Calu3 (cell line): ENCODE measurements at places on chromosomes 12 and 14.
A peak's percentile ranks its signal among the peaks of the same experiment; 100 is the strongest.

DNA sequence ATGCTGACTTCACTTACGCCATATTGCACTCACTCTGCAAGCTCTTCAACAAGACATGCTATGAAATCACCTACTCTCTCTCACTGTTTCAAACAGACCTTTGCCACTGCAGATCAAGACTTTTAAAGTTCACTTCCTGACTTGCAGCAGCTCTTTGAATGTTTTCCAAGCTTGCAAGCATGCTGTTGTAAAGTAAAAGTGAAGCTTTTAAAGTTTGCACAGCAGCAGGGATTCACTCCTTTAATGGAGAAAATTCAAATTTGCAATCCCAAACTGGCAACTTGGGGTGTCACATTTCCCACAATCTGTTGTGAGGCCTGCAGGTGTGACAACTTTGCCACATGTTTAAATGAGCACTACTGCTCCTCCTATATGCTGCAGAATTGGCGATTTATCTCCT is 270.9 kb downstream of the ALX1 start:
- no peak for DNase-seq

- DNase-seq = no peak
These were observed 50.3 kb upstream of the TRIM9 start for GRCh38 chr14:51145246-51145645.

DNA sequence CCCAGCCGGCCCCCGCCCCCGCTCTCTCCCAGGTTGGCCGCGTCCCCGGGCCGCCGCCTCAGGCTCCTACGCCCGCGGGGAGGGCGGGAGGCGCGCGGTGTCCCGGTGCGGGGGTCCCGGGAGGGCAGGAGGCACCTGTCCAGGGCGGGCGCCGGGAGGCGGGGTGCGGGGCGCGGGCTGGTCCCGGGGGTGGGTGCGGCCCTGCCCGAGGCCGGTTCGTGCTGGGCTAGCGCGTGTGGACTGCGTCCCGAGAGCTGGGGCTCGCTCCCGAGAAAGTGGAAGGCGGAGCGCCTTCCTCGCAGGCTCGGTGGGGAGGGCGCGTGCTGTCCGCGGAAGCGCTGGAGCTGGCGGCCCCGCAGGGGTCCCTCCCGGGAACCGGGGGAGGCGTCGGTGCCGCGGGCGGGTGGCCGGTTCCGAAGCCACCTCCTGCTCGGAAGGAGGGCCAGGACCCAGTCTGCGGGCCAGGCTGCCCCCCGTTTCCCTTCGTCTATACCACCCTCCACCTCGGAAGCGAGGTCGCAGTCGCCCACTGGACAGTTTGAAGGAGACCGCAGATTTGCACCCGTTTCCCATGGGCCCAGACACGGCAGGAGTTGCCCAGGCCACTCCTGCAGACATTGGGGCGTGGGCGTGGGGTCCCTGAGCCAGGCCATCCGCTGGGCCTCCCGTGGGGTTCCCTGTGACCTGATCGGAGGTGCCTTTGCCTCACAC is 636 bp downstream of the ZFYVE21 start:
- peak; percentile 25 for DNase-seq

DNA sequence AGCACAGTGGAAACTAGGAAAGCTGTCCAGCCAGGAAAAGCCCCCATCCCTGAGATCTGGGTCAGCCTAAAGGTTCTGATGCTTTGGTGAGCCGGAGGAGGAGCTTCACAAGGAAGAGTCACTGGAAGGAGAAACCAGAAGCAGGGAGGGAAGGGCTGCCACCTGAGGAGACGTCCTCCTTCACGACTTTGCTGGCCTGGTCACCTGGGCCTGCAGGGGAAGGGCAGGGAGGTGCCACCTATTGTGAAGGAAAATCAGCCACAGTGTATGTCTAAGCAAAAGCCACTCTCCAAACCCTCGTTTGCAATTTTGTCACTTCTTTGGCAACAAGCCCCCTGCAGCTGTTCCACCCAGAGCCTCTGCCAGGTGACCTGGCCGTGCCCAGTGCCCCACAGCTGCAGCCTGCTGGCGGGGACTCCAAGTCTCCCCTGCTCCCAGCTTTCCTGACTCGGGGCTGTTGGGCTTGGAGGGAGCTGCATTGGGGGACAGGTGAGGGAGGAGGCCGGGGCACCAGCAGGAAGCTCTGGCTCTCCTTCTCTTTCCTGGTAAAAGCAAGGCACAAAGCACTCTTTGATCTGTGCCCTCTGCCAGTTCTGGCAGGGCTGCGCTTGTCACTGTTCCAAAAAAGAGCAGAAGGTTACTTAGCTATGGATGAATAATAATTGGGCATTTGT is 120.9 kb upstream of the BCL2L14 start:
- peak; percentile 37 for DNase-seq

- DNase-seq = no peak
These were observed 2.5 kb downstream of the HHIPL1 start for GRCh38 chr14:99647411-99647810.

DNA sequence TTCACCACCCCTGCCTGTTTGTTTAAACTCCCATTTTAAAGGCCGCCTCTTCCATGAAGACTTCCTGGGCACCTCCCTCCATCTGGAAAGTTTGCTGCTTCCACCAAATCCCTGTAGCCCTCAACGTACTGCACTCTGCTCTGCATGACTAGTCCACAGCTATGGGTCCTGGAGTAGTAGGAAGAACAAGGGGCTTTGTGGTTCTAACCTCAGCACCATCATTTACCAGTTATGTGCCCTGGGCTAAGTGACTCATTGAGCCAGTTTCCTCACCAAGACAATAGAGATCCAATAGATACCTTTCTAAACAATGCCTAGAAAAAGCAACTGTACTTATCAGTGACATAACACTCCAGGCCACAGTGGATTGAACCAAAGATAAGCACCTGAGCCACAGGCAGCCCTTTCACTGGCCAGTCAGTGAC is 8.5 kb upstream of the LTBP2 start:
- peak; percentile 58 for DNase-seq

- no peak for DNase-seq
These were observed 25.4 kb downstream of the EML1 start for GRCh38 chr14:99818503-99819036.

GRCh38 chr14:56331592-56332216 is 213.5 kb downstream of the PELI2 start:
- DNase-seq = no peak

DNA sequence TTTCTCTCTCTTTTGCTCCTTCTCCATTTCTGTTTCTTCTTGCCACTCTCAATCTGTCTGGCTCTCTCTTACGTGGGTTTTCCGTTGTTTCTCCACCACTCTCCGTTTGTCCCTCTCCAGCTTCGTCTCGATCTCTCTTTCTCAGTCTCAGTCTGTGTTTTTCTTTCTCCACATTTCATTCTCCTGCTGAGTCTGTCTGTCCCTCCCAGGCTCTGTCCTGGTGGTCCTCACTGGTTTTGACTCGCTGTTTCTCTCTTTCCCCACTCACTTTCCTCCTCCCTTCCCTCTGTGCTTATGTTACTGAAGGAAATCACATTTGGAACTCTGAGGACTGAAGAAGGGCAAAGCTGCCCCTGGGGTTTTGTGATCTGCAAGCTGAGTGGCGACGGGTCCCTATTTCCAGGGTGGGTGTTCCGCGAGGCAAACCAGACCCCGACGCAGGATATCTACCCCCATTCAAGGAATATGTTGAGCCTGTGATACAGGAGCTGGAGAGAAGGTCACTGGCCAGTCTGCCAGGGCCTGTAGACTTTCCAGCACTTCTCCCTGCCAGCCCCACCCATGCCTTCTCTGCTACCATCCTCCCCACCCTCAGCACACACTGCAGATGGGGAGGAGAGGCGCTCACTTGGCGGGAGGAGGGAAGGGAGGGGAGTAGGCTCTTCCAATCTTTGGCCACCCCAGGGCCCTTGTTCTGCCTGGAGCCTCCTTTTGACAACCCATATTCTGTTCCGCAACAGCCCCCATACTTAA is 102.7 kb upstream of the MAP1LC3B2 start:
- DNase-seq = no peak

DNA sequence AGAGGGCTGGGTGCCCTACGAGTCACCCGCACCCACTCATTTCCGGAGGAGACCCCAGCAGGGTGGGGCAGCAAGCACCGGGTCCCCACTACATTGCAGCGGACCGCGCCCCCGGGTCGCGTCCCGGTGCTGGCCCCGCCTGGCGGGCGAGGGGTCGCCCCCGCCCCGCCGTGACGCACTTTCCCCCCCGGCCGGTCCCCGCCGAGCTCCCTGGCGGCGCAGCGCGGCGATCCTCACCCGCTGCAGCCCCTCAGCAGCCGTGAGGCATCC is 106.1 kb downstream of the PRICKLE1 start:
- peak; percentile 39 for DNase-seq

DNA sequence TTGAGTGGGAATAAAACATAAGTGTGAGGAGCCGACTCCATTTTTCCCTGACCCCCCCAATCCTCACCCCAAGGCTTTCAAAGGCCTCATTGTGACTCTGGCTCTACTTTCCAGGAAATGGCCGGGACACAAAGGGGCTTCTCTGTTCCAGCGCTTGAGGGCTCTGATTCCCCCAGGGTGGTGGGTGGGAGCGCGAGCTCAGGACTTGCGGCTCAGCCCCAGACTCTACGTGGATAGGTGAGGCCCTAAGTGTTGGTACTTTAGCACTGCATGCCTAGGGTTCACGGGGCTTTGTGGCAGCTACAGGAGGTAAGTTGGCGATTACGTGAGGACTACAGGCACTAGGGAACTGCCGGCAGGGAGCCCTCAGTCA is 553 bp downstream of the CNPY2 start:
- no peak for DNase-seq

DNA sequence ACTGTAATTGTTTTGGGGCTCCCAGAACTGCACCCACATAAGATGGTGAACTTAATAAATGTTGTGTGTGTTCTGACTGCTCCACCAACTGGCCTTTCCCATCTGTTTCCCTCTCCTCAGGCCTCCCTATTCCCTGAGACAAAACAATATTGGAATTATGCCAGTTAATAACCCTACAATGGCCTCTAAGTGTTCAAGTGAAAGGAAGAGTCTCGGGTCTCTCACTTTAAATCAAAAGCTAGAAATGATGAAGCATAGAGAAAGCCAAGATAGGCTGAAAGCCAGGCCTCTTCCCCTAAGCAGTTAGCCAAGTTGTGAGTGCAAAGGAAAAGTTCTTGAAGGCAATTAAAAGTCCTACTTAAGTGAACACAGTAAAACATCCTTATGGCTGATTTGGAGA is 13.4 kb downstream of the ACOT6 start:
- no peak for DNase-seq

GRCh38 chr12:4307593-4308333 is 13.2 kb upstream of the TIGAR start:
- DNase-seq = peak; percentile 85

DNA sequence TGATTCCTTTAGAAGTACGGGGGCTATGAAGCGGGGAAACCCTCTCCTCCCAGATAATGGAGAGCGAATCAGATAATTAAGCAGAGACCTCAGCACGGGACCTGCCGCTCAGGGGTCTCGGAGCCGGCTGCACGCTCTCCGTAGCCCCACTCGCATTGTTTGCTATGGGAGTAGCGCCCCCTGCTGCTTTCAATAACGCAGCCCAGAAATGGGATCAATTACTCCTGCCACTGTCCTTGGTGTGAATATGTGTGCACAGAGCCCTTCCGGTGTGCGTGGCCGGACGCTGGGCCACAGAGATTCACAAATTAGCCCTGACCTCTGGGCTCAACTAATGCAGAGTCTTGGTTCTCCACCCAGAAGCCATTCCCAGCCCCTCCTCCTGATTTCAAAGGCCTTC is 76.4 kb upstream of the TMEM132C start:
- no peak for DNase-seq

DNA sequence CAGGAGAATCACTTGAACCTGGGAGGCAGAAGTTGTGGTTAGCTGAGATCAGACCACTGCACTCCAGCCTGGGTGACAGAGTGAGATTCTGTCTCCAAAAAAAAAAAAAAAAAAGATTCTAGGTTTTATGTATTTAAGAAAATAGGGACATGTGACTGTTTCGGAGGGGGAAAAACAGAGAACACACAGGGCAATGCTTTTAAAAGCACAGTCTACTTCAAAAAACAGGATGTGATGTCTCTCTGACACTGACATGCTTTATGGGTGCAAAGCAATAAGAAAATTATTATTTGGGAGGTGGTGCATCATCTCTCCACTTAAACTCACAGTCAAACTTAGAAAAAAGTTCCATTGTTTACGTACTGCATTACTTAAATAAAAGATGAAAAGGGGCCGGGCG is 28.7 kb downstream of the CLIP1 start:
- no peak for DNase-seq

DNA sequence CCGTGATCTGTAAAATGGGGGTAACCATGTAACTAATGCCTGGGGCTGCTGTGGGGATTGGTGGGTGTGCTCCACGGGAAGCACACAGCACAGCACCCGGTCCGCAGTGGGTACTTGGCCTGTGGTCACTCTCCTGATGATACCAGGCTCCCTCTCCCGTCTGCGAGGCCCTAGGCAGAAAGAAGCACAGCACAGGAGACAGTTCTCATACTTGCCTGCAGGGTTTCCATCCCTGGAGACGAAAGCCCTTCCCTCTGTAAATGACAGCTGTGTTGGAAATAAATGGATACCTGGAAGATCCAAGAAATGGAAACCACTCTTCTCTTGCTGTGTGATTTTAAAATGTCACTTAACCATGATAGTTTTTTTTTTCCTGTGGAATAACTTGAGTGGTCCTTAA is 7.9 kb upstream of the PRMT8 start:
- DNase-seq = no peak

DNA sequence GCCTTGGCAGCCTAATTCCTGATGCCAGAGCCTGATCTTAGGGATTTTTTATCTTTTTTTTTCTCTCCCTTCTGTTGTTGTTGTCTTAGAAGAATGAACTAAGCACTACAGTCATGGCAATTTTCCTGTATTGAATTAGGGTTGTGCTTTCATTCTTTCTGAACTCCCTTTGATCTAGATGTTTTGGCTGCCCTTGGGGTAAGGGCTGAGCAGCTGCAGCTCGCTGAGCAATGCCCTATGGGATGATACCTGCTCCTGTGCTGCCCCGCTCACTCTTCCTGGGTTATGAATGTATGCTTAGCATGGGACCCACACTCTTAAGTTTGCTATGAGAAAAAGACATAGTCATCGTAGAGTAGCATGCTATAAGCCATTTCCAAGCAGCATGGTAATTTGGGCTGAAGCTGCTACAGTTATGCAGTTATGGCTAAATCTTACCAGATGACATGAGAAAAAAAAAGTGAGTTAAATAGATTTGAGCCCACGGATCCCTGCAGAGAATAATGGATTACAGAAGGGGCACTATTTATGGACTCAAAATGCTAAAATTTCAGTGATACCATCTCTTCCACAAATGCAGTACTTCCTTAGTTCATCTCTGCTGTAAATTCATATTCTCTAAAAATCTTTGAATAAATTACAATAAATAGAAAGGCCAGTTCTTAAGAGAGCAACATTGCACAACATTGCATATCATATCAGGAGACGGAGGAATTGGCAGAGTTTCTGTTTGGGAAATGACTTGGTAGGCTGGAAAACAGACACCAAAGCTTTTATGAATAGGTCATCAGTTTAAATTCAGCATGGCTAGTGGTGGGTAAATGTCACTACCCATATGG is 79.2 kb upstream of the PTHLH start:
- DNase-seq = no peak

DNA sequence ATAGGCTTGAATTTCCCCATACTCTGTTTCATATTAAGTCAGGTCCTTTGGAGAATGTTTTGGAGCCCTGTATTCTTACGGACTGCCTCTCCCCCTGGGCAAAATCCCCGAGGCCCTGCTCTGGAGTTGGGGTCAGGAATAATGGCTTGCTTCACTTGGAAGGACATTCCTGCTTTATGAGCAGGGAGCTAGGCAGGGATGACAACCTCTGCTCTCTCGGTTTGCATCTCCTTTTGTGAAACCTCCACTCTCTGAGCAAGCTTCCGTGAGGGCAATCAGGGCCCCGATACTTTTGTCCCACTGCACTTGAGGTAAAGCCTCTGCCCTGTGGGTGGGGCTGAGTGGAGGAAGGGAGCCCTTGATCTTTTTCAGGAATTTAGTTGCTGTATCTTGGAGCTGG is 19.3 kb downstream of the OS9 start:
- DNase-seq = no peak
